ENCODE measurements at places on chromosomes 7 and 10.

DNA sequence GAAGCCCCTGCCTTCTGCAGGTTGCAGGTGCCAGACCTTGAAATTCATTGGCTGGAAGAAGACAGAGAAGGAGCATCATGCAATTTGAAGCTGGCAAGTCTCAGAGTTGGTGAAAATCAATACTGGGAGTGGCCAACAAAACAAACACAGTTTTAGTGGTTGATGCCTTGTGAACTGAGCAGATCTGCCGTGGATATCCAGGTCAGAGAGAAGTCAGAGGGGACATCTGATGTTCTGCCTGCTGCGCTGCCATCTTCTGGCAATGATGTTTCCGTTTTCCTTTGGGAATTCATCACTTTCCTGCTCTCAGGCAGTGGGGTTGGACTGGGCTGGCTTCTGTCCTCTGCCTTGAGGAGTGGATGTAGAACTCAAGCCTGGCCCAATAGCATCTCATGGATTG lies 132.0 kb downstream of the RPS24 start:
- no peak for DNase-seq

GRCh38 chr7:155300641-155301452 lies 3.2 kb downstream of the INSIG1 start:
- no peak for DNase-seq

DNA sequence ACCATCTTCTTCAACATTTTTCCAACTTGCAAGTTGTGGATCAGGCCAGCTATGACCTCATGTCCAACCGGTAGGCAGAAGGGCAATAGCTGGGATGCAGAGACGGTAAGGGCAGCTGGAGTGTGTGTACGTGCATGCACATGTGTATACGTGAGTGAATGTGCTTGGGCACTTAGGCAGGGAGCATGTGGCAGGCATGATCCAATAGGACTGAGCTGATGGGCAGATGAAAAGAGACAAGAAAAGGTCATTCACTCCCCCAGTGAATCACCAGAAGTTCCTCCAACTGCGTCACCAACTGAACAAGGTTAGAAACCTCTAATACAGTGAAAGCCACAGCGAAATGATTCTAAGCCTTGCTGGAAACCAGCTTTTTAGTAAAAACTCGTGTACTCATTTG lies 176.1 kb downstream of the FGFR2 start:
- no peak for DNase-seq

DNA sequence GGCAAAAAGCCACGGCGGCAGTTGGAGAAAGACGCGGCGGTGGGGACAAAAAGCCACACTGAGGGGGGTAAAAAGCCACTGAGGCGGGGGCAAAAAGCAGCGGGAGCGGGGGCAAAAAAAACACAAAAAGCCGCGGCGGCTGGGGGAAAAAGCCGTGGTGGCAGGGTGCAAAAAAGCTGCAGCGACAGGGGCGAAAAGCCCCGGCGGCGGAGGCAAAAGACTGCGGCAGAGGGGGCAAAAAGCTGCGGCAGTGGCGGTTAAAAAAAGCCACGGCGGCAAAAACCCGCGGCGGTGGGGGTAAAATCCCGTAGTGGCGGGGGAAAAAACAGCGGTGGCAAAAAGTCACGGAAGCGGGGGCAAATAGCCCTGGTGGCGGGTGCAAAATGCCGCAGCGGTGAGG lies 527.3 kb downstream of the ZNF33B start:
- no peak for DNase-seq

- no peak for DNase-seq
These were observed 582.4 kb downstream of the SUGCT start for GRCh38 chr7:40717242-40717641.

GRCh38 chr10:3933733-3934132 lies 148.7 kb upstream of the KLF6 start:
- DNase-seq, result no peak
